ENCODE measurements at places on chromosomes 7 and 10. TPM values are rescaled to one million over a fixed set of nuclear protein-coding genes. Genes with fewer than 3 reads are reported as not detected.
A peak's percentile ranks its signal among the peaks of the same experiment; 100 is the strongest.

GRCh38 chr7:81990395-81990794 lies 220.5 kb upstream of the HGF start:
- peak; percentile 3 for DNase-seq

- no peak for DNase-seq
Observed at GRCh38 chr7:129169686-129170440, 18.6 kb upstream of the SMO start.

GRCh38 chr10:29144126-29144525 lies 144.7 kb upstream of the LYZL1 start:
- no peak for DNase-seq

DNA sequence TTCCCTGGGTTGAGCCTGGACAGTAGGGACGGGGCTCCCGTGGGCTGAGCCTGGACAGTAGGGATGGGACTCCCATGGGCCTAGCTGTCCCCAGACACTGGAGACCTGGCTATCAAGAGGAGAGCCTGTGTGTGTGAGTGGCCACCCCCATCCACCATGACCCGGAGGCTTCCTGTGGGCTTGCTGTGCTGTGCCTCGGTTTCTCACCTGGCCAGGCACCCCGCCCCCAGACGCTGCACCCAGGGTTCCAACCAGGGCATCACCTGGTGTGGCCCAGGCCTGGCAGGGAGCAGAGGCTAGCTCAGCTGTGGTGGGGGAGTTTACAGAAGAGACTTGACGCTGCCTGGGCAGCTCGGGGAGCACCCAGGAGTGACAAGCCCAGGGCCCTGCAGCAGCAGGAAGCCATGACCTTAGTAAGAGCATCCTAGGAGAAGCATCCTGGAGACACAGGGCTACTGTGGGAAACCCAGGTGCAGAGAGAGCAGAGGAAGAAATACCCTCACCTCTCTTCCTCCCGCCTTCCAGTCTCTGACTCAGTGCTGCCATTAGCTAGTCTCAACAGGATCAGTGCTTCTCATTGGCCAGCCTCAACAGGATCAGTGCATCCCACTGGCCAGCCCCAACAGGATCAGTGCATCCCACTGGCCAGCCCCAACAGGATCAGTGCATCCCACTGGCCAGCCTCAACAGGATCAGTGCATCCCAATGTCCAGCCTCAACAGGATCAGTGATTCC lies 61.0 kb downstream of the PDGFA start:
- DNase-seq, result no peak

- peak; percentile 78 for DNase-seq
Observed at GRCh38 chr10:74371696-74372095, 220.7 kb downstream of the ADK start.

GRCh38 chr10:50210876-50211275 lies 40.4 kb downstream of the ASAH2 start:
- DNase-seq, result peak; percentile 26

GRCh38 chr7:134875867-134876266 lies 96.4 kb downstream of the CALD1 start:
- DNase-seq, result peak; percentile 78

DNA sequence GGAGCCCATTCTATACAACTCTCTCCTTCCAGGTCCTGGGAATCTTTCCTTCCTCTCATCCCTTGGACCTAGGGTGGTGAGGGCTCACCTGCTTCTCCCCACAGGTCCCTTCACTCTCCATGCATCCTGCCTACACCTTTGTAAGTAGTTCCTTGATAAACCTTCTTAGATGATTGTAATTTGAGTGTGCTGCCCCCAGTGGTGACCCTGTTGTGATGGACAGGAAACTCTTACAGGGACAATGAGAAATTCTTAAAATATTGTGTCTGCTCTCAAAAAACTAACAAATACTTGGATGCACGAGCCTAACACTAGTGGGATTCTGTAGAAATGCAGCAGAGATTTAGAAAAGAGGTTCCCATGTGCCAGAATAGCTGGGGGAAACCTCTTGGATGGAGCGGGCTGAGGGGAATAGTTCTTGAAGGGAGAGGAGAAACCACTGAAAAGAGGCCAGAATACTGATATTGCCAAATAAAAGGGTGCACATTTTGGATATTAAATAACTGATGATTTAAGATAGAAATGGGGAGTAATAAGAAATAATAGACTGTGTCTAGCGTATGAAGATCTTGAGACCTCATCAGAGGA lies 6.7 kb upstream of the PAXIP1 start:
- peak; percentile 8 for DNase-seq

DNA sequence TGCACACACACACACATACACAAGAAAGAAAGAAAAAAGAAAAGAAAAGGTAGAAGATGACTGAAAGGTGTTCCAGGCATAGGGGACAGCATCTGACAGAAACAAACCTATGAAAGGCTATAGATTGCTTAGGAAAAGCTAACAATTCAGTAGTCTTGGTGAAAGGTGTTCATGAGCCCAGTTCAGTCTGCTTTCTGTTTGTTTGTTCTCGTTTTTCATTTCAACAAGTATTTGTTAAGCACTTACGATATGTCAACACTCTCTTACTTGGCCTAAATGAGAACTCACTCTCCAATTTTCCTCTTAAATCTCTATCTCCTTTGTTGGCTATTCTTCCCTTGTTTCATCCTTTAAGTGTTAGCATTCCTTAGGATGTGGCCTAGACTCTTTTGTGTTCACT lies 133.2 kb downstream of the GRM8 start:
- DNase-seq, result no peak

DNA sequence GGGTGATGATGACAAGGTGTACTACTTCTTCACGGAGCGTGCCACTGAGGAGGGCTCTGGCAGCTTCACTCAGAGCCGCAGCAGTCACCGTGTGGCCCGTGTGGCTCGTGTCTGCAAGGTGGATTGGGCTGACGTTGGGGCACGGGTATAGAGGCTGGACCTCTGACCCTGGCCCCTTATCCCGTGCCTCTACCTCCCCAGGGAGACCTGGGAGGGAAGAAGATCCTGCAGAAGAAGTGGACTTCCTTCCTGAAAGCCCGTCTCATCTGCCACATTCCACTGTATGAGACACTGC lies 8.4 kb downstream of the MRPL43 start:
- DNase-seq, result no peak

GRCh38 chr10:129960481-129961156 lies 3.5 kb downstream of the EBF3 start:
- DNase-seq, result no peak

DNA sequence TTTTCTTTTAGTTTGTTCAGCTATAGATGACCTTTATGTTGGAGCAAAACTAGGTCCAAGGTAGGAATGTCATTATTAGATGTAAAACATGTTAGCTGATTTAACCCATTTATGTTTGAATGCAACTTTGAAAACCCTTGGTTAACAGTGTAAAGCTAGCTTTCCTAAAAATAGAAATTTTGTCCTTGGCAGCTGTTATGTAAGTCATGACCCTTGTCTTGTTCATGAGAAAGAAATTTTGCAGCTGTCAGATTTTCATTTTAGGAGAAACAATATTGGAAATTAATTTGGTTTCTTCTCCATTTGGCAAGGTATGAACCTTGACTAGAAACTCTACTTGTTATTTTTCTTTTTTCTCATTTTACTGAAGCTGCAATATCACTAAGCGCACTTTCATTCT lies 23.9 kb upstream of the CCAR1 start:
- DNase-seq, result no peak

GRCh38 chr7:151125846-151126481 lies 39.7 kb downstream of the AGAP3 start:
- DNase-seq, result no peak

DNA sequence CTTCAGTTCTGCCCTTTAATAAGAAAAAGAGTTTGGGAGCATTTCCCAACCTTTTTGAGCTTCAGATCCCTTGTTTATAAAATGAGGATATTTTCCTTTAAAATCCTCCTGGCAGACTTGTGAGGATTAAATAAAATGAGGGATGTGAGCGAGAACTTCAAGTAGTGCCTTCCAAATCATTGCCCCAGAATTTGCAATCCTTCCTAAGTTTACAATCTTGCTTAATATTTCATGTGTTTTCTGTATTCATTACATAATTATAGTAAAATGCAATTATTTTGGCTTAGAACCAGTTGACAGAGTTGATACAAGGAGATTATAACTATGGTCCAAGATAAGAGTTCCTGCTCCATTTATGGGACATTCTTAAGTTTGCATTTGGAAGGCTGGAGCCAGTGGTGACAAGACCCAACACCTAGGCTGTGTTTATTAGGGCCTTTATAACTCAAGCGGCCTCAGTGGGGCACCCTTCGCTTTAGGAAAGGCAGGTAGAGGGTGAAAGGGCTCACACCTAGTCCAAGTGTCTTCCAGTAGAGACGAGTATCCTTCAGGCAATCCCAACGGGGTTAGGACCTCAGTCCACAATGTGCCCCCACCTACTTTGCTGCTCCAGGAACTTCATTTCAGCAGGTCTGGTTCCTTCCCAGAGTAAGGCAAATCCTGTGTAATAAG lies 317.5 kb downstream of the WDR11 start:
- no peak for DNase-seq

DNA sequence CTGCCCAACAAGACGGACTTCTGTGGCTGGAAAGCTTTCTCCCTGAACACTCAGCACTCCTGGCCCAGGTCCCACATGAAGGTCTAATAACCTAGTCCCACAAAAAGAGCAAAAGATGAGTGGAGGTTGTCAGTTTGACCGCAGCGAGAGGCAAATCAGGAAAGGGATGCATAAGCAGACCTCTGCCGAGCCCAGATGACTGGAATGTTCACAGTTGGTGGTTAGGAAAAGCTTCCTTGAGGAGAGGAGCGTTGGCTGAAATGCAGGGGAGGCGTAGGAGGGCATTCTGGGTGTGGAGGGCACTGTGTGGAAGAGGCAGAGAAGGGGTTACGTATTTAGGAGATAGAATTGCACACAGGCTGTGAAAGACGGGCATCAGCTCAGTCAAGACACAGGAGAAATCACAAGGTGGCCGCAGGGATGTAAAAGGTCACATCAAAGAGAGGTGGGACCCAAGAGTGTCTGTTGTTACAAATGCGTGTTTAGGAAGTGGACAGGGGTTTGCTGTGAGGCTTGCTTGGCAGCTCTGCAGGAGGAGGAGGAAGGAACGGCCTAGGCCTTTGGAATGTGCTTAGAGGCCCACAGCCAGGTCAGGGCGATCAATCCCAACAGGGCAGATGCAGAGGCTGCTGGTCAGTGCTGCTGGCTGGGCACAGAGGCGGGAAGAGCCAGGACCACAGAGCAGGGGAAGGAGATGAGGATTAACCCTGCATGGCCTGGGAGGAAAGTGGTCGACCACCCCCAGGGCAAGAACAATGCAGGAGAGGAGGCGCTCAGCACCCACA lies 133.5 kb downstream of the VIPR2 start:
- DNase-seq, result no peak

DNA sequence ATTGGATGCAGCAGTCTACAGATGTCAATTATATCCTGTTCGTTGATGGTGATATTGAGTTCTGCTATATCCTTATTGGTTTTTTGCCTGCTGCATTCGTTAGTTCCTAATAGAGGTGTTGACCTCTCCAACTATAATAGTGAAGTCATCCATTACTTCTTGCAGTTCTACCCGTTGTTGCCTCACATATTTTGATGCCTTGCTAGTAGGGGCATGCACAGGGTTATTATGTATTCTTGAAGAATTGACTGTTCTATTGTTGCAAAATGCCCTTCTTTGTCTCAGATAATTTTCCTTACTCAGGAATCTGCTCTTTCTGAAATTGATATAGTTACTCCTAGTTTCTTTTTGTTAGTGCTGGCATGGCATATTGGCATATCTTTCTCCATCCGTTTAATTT lies 140.1 kb upstream of the INHBA start:
- no peak for DNase-seq

- no peak for DNase-seq
Observed at GRCh38 chr7:16609842-16610450, 35.6 kb downstream of the ANKMY2 start.

GRCh38 chr7:45919993-45920459 lies 1.0 kb downstream of the IGFBP3 start:
- DNase-seq, result no peak

- DNase-seq, result no peak
Observed at GRCh38 chr10:47094636-47095035, 183.4 kb downstream of the PTPN20 start.

DNA sequence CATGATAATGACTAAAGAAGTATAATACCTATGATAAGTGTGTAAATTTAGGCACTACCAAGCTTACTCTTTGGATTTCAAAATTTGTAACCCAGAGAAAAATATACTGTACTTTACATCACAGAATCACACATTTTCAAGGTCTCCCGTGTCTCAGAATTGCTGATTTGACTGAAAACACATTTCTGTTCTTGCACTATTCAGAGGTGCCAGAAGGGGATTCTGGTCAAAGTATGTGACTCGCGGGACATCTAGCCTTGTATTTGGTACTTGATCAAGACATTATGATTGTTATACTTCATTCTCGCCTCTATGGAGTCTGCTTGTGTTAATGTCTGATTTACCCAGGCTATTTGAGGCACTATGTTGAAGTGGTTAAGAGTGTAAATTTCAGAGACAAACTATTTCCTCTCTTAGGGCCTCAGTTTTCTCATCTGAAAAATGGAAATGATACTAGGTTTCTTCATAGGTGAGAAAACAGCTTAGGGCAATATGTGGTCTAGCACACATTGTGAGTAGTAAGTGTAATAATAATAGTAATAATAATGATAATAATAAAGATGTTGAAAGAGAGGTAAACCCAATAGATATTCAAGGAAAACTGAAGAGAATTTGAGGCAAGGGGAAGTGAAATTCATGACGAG lies 320.4 kb downstream of the RNLS start:
- no peak for DNase-seq

Gene GRID1
- not detected for total RNA-seq

Gene C1QL3
- total RNA-seq, result not detected

Gene HOXA7
- 19.7 TPM for total RNA-seq

Gene ODAD2
- total RNA-seq, result not detected

Gene SLC26A5
- total RNA-seq, result not detected

Gene CNNM1
- 1.4 TPM for total RNA-seq

Gene HOXA1
- 6.2 TPM for total RNA-seq
